ENCODE measurements at places on chromosomes 11 and 22.

- no peak for DNase-seq
- no peaks in the 10 kb centered on the region for H3K4me1 ChIP-seq
- no peaks in the 10 kb centered on the region for H3K36me3 ChIP-seq
- peaks cover 31% of the 10 kb centered on the region for H3K27me3 ChIP-seq
These were observed 7.8 kb downstream of the ELFN2 start for GRCh38 chr22:37419370-37419968.

- DNase-seq = no peak
- H3K27ac ChIP-seq = no peak overlapping the region
- H3K36me3 ChIP-seq = no peaks in the 10 kb centered on the region
- H3K4me1 ChIP-seq = peaks cover 11% of the 10 kb centered on the region
These were observed 141.2 kb downstream of the MN1 start for GRCh38 chr22:27660306-27660705.

DNA sequence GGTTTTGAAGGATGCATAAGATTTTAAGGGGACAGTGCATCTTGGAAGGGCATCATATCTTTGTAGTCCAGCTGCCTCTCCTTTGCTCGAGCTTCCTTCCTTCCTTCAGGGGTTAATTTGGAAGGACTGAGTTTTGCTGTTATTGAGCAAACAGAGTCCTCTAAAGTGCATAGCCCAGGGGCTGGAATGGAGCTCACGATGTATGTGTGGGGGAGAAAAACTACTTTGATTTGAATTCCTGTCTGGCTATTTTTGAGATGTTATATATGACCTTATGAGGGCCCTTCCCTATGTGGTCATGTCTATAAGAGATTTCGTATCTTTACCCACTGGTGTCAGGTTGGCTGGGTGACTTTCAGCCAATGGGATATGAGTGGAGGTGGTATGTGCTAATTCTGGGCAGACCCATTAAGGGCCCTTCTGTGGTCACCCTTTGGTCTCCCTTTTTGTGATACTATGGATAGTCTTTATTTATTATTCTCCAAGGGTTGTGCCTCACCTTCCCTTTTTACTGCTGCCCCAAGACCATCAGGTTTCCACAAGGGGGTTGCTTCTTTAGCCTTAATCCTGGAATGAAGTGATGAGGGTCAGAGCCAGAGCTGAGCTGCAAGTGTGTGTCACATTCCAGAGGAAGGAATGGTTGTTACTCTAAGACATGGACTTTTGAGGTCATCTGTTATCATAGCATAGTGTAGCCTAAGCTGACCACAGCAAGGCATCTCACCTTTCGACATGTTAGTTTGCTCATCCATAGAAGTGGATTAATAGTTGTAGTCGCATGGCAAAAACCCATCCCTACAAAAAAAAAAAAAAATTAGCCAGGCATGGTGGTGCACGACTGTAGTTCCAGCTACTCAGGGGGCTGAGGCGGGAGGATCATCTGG, 54.6 kb downstream of the LRRC74B start:
- H3K4me1 ChIP-seq = no peaks in the 10 kb centered on the region
- peaks cover 6% of the 10 kb centered on the region for H3K27me3 ChIP-seq
- DNase-seq = no peak

GRCh38 chr22:47597041-47597440, 834.6 kb downstream of the TBC1D22A start:
- H3K36me3 ChIP-seq = no peaks in the 10 kb centered on the region
- no peaks in the 10 kb centered on the region for H3K4me1 ChIP-seq
- H3K27me3 ChIP-seq = no peaks in the 10 kb centered on the region
- no peak overlapping the region for H3K4me3 ChIP-seq
- no peak for DNase-seq

DNA sequence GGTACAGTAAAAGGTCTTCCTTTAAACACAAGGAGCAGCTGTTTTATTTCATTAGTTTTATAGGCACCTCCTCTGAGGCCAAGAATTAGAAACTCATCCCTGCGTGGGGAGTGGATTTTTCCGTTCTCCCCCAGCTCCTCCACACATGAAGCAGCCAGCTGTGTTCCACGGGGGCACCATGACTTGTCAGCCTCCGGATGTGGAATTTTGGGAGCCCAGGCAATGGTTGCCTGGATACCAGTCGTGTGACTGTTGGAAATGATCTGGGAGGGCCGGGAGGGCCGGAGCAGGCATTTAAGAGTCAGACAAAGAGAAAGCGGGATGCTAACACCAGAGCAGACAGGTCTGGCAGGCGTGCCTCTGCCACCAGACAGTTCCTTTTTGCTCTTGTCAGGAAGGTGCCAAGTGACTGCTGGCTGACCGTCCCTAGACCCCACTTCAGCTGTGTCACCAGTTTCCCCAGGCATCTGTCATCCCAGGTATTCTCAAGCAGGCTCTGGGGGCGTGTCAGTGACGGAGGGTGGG, 15.9 kb upstream of the CDC42EP2 start:
- no peaks in the 10 kb centered on the region for H3K36me3 ChIP-seq
- H3K27me3 ChIP-seq = no peaks in the 10 kb centered on the region
- H3K4me1 ChIP-seq = peaks cover 41% of the 10 kb centered on the region
- no peak overlapping the region for H3K4me3 ChIP-seq
- DNase-seq = peak; percentile 49

DNA sequence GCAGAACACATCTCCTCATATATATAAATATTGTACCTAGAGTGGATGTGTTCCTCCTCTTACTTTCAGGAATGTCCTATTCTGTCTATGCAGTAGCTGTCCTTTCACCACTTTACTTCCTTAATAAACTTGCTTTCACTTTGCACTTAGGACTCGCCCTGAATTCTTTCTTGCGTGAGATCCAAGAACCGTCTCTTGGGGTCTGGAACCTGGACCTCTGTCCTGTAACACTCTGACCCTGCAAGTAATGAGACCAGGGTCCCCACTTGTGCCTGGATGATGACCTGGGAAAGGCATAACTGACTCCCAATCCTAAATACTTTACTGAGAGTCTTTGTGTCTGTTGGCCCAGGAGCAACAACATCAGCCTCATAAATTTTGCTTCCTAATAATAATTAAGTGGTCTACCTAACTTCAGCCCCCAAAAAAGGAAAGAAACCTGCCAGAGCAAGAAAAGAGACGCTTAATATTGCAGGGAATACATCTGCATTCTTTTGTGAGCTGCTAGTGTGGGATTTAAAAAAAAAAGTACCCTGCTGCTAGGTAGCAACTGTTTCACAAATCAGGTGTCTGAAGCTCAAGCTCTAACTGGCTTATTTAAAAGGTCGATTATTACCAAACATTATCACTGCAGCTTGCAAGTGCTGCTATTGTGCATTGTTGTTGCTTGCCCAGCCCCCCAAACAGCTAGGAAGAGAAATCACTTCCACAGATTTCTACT, 69.3 kb downstream of the FAM168A start:
- H3K27ac ChIP-seq = peak overlapping the region; percentile 7
- DNase-seq = no peak
- no peaks in the 10 kb centered on the region for H3K27me3 ChIP-seq
- no peaks in the 10 kb centered on the region for H3K36me3 ChIP-seq
- peak overlapping the region; percentile 29 for H3K4me3 ChIP-seq
- H3K4me1 ChIP-seq = peaks cover 16% of the 10 kb centered on the region

DNA sequence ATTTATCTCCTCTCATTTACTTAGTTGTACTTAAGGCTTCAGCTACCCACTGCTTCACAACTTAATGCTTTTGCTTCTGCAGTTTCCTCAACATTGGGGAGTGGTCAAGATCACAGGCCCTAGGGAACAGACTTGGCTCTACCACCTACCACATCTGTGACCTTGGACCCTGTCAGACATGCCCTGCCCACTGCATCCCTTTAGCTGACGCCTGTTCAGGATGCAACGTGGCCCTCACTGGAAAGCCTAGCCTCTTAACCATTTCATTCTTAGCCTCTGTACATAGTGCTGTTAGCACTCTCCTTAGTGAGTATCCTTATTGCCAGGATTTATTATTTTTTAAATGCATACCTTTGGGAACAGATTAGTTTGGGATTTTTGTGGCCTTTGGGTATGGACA, 34.4 kb downstream of the TNRC6B start:
- DNase-seq = no peak
- no peaks in the 10 kb centered on the region for H3K36me3 ChIP-seq
- H3K4me3 ChIP-seq = no peak overlapping the region
- H3K4me1 ChIP-seq = peaks cover 76% of the 10 kb centered on the region

- H3K36me3 ChIP-seq = no peaks in the 10 kb centered on the region
- no peak overlapping the region for H3K4me3 ChIP-seq
- H3K27me3 ChIP-seq = peaks cover 5% of the 10 kb centered on the region
- no peaks in the 10 kb centered on the region for H3K4me1 ChIP-seq
- H3K27ac ChIP-seq = no peak overlapping the region
- DNase-seq = peak; percentile 18
These were observed 9.9 kb upstream of the IGLL5 start for GRCh38 chr22:22877523-22878210.

DNA sequence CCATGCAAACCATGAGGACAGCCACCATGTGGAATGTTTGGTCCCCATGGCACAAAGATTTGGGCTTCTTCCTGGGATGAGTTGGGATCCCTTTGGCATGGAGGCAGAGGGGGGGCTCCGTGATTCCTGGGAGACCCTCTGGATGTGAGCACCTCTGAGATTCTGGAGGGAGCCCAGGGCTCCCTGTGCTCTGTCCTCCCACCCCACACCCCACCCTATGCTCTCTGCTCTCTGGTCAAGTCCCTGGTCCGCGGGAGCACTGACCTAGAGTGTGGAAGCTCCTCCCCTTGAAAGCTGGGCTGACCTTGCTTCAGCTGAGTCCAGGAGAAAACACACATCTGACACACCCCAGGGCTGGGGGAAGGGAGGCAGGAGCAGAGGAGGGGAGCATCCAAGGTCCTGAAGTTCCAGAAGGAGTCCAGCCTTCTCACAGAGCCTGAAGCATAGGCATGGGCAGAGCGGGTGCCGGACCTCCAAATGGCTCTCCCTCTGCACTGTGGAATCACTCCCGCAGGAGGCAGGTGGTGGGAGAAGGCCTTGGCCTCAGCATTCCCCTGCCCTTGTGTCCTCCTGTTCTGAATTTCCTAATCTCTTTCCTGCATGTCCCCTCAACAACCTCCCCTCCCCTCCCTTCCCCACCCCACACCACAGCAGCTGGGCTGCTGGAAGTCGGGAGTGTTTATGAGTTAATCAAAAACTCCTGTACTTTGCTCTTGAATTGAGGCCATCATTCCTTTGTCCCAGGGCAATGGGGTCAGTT, 25.7 kb upstream of the OAF start:
- no peaks in the 10 kb centered on the region for H3K27me3 ChIP-seq
- peak; percentile 71 for DNase-seq
- peaks cover 19% of the 10 kb centered on the region for H3K4me1 ChIP-seq
- no peaks in the 10 kb centered on the region for H3K36me3 ChIP-seq
- peak overlapping the region; percentile 4 for H3K4me3 ChIP-seq

- no peaks in the 10 kb centered on the region for H3K36me3 ChIP-seq
- H3K4me3 ChIP-seq = peak overlapping the region; percentile 98
- DNase-seq = no peak
- peak overlapping the region; percentile 97 for H3K27ac ChIP-seq
- H3K27me3 ChIP-seq = no peaks in the 10 kb centered on the region
- peaks cover 27% of the 10 kb centered on the region for H3K4me1 ChIP-seq
These were observed 287 bp downstream of the RPS13 start for GRCh38 chr11:17077240-17077519.

GRCh38 chr11:86620891-86621521, 51.4 kb downstream of the ME3 start:
- H3K4me1 ChIP-seq = peaks cover 35% of the 10 kb centered on the region
- H3K4me3 ChIP-seq = no peak overlapping the region
- no peaks in the 10 kb centered on the region for H3K27me3 ChIP-seq
- H3K27ac ChIP-seq = peak overlapping the region; percentile 50

DNA sequence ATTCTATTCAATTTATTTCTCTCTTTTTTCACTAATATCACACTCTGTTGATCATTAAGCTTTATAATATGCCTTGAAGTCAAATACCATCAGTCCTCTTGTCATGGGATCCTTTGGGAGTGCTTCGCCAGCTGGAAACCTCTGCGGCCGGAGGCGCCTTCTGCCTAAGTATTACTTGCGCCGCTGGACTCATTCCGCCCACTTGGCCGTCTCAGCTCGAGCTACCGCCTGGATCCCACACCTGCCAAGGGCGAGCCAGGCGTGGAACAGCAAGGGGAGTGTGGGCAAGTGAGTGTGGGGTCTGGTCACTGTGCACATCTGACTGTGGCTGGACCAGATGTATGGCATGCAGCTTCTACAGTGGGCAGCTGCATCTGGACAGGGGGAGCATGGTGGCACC, 9.1 kb upstream of the MAP6 start:
- no peaks in the 10 kb centered on the region for H3K36me3 ChIP-seq
- no peak for DNase-seq
- H3K27me3 ChIP-seq = peaks cover 27% of the 10 kb centered on the region
- no peak overlapping the region for H3K27ac ChIP-seq
- no peak overlapping the region for H3K4me3 ChIP-seq

GRCh38 chr11:66570850-66571180, 2.4 kb upstream of the CTSF start:
- no peaks in the 10 kb centered on the region for H3K27me3 ChIP-seq
- no peaks in the 10 kb centered on the region for H3K36me3 ChIP-seq
- H3K27ac ChIP-seq = no peak overlapping the region
- H3K4me1 ChIP-seq = peaks cover 5% of the 10 kb centered on the region
- no peak overlapping the region for H3K4me3 ChIP-seq
- no peak for DNase-seq

DNA sequence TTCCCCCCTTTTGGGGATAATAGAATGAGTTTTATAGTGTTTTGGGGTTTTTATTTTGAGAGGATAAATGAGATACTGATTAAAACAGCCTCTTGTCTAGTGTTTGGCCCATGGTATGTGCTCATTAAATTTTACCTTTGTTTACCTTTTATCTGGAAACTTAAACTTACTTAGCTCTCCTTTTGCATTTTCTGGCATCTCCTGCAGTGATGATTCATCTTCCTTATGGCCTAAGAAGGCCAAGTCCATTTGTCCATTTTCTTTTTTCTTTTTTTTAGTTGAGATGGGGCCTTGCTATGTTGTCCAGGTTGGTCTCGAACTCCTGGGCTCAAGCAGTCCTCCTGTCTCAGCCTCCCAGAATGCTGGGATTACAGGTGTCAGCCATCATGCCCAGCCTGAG, 156.3 kb downstream of the COMMD9 start:
- H3K27me3 ChIP-seq = no peaks in the 10 kb centered on the region
- H3K27ac ChIP-seq = no peak overlapping the region
- no peaks in the 10 kb centered on the region for H3K36me3 ChIP-seq
- H3K4me1 ChIP-seq = peaks cover 14% of the 10 kb centered on the region
- no peak overlapping the region for H3K4me3 ChIP-seq

Data from gastrocnemius medialis (tissue), 4 donors.